CD4-positive, alpha-beta T cell treated with Interleukin-15 for 4 hours (primary cell): ENCODE measurements at places on chromosomes 3 and 15.

GRCh38 chr3:13767896-13768295 is 112.0 kb downstream of the WNT7A start:
- no peak for DNase-seq

DNA sequence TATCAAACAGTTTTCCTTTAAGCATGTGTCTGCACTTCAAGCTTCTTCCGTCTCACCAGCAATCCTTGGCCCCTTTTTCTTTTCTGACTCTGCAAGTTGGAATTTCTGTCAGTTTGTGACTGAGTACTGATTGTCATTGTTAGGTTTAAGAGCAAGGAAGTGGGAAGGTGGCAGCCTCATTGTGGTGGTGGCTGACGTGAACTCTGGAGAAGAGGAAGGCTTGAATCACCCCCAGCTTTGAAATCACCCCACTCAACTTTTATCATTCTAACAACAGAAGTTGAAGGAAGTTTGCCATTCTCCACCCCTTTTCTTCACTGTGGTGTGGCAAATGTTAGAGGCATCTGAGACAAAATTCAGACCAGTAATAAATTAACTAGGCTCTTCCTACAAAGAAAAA is 231.6 kb upstream of the AGTR1 start:
- no peak for DNase-seq

DNA sequence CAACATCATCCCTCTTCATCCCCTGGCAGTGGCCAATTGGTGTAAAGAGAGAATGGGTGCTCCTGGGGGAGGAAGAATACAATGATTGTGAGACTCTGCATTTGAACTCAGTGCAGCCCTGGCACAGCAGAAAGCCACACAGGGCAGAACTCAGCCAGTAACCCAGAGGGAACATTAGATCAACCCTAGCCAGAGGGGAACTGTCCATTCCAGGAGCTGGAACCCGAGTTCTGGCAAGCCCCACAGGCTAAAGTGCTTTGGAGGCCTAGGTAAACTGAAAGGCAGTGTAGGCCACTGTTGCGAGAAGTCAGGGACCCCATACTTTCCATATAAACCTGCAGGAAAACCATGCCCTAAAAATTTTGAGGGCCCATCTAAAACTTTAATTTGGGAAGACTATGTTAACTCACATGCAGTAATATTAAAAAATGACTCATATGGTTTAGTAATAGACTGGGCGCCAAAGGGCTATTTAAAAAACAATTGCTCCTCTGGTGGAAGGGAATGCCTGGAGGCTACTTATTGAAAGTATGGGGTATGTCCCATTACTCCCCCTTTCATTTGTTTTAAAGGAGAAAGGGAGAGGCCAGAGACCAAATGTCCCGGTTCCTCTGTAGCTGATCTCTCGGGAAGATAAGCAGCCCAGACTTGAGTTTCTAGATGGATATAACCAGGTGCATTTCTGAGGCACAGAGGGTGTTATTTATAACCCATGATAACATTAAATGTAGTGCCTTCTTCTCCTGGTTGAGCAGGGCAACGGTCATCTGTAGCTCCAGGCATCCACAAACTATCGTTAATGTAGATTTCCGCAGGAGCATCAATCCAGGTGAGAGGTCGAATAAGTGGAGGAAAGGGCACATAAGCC is 5.8 kb upstream of the RAD51 start:
- no peak for DNase-seq

- DNase-seq, result no peak
Observed at GRCh38 chr3:194285024-194285849, 65.9 kb downstream of the CPN2 start.
